ENCODE measurements at places on chromosomes 2 and 18.

- no peak for DNase-seq
Measured at GRCh38 chr2:232088771-232089170, 127.3 kb downstream of the DIS3L2 start.

DNA sequence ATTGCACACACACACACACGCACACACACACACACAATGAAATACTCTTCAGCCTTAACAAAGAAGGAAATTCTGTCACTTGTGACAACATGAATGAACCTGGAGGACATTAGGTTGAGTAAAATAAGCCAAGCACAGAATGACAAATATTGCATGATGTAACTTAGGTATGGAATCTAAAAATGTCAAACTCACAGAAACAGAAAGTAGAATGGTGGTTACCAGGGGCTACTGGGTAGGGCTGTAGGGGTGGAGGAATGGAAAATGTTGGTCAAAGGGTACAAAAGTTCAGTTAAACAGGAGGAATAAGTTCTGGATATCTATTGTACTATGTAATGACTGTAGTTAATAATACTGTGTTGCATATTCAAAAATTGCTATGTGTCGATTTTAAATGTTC, 29.5 kb downstream of the SCN2A start:
- DNase-seq: no peak

DNA sequence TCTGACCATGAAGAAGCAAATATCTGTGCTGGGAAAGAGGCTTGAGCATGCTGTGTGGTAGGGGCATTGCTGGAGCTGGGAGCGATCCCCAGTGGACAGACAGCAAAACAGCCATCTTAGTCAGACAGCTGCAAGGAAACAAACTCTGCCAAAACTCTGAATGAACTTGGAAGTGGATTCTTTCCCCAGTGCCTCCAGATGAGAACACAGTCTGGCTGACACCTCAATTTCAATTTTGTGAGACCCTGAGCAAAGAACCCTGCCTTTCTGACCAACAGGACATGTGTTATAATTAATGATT, 23.2 kb upstream of the FAP start:
- DNase-seq: no peak

DNA sequence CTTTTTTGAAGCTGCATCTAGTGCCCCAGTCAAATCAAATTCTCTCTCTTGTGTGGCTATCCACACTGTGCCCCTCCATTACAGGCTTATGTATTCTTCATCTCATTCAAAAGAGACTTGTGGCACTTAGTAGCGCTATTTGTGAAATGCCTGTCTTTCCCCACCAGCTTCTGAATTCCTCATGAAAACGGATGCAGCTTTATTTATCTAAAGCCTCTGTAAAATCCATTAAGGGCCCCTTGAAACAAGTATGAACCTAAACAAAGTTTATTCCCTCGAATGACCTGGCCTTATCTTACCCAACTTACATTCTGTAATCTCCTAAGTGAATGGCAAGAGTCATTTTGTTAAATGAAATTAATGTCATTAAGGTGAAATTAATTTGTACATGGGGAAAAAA, 417.4 kb upstream of the PIK3C3 start:
- DNase-seq: no peak

GRCh38 chr2:31384351-31384750, 30.2 kb downstream of the XDH start:
- peak; percentile 84 for DNase-seq

GRCh38 chr2:123870881-123871276, 154.2 kb upstream of the CNTNAP5 start:
- no peak for DNase-seq
